ENCODE measurements at places on chromosomes 6 and 20.

- no peak for DNase-seq
These were observed 1.5 kb downstream of the TAF4 start for GRCh38 chr20:62063981-62064769.

DNA sequence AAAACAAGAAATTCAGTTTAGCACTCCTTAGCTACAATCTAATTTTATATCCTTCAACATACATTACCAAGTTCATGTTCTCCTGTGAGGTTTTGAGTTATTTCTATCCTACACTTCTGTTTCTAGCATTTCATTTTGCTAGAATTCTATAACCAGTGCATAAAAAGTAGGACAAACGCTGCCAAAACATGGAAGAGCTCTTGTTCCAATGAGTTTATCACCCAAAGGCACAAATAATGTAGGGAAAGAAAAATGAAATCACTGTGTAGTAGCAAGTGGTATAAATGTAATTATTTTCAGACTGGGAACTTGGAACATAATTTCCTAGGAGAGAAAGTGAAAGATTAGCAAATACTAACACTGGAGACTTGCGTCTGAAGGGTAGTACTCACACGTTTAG, 413.3 kb upstream of the NRSN1 start:
- no peak for DNase-seq

DNA sequence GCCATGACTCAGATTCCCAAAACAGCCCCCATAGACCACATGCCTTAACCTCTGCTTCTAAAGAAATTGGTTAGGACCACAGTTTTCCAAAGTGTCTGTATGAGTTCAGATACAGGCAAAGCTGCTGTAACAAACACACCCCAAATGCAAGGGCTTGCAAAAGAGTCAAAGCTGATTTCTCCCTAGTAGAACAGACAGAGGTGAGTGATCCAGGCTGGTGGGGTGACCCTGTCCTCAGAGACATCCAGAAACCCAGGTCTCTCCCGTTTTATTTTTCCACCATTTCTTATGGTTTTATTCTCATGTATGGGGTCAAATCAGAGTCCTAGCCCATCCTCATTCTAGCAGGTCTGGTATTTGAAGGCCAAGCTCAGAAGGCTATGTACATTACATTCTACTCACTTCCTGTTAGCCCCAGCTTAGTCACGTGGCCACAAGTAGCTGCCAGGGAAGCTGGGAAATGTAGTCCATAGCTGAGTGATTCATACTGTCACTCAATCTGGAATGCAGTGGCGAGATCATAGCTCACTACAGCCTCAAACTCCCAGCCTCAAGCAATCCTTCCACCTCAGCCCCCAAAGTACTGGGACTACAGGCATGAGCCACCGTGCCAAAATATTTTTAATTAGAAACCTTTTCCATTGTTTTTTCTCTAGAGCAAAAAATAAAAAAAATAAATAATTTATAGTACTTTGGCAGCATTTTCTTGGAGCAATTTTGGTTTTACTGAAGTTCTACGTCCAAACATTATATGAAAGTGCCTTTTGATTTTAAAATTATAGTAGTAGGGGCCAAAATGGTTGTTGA, 175.2 kb downstream of the ZMYND8 start:
- no peak for DNase-seq

- no peak for DNase-seq
These were observed 17.8 kb upstream of the HELZ2 start for GRCh38 chr20:63591786-63592355.

GRCh38 chr6:113558966-113559365, 298.2 kb upstream of the MARCKS start:
- DNase-seq: no peak

GRCh38 chr6:34044945-34045595, 100.8 kb downstream of the GRM4 start:
- DNase-seq: no peak

DNA sequence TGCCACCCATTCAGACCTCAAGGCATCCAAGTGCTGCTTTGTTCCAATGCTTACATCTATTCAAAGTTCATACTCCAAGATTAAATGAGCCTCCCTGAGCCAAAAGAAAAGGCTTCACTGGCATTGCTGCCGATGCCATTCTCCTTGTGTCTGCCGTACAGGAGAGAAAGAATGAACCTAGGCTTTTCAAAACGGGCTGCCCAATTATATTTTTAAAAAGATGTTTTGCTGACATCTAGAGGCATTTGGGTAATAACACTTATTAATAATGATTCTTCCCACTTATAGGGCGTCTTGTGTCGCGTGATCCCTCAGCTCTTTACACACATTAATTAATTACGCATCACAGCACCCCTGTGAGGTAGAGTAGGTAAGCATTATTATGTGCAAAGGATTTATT, 545.6 kb downstream of the PKHD1 start:
- no peak for DNase-seq

DNA sequence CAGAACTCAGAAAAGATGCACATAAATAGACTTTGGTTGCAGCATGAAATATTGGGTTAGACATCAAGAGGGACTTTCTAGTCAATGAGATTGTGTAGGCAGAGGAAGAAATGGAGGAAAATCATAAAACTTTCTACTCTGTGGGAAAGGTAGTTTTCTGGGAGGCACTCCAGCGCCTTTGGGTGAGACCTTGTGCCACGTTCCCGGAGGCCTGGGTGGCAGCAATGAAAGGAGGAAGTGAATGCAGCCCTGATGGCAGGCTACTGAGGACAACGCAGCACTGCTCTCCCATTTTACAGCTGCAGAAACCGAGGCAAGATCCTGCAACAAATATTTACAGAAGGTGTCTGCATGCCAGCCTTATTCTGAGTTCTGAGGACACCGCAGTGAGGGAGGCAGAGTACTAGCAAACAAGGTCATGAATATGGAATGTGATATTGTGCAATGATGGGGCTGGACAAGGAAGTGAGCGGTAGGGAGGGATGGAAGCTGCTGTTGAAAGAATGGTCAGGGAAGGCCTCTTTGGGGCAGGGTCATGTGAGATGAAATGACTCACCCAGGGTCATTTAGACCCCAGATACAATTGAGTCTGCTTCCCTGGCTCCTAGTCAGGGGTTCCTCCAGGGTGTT, 159.1 kb downstream of the TFAP2C start:
- DNase-seq: no peak

- no peak for DNase-seq
These were observed 9.0 kb downstream of the CST9 start for GRCh38 chr20:23596579-23597250.

DNA sequence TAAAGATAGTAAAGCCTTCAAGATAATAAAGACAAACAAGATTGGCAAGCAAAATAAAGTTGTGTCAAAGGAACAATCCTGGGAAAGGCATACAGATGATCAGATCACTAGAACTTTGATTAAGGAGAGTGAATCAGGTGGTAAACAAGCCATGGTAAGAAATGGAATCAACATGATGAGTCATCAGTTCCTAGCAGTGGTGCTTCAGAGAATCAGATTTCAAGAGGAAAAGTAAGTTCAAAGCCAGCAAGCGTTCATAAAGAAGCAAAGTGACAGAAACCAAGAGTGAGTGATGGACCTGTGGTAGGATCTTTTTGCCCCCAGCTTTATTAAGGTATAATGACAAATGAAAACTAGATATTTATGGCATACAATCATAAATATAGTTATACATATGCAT, 340.4 kb downstream of the TPBG start:
- no peak for DNase-seq

DNA sequence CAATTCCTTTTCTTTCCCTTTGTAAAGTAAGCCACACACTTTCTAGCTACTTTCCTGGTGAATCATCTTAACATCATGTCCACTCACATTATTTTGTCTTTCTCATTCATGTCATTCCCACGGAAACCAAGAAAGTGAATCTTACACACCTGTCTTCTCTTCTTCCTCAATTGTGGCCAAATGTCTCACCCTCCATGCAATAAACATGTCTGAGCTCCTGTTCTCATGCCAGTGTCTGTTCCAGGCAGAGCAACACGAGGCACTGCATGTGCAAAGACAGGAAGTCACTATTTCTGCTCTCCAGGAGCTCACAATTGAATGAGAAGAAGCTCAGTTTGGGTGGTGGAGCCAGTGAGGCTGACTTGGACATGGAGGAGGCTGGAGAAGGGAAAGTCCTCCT, 29.0 kb upstream of the TMEM244 start:
- no peak for DNase-seq

- no peak for DNase-seq
These were observed 99.7 kb downstream of the IRF4 start for GRCh38 chr6:491233-491632.

DNA sequence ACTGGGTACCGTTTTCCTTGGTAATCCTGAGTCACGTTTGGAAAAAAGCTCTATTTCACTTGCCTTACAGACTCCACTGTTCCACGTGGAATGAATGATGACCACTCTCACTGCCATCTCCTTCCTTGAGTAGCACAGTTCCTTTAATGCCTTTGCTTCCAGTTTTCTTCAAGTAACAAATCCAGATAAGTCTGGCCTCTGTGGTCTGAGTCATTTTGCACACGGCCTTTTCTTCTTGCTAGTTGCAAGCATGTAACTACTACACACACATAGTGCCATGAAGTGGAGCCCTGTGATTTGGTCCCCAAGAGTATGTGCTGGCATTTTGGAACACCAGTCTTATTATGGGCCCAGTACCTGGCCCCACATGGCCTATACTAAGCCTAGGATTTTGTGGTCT, 182.8 kb downstream of the SASH1 start:
- no peak for DNase-seq

GRCh38 chr20:46751856-46752255, 42.4 kb downstream of the SLC2A10 start:
- no peak for DNase-seq

DNA sequence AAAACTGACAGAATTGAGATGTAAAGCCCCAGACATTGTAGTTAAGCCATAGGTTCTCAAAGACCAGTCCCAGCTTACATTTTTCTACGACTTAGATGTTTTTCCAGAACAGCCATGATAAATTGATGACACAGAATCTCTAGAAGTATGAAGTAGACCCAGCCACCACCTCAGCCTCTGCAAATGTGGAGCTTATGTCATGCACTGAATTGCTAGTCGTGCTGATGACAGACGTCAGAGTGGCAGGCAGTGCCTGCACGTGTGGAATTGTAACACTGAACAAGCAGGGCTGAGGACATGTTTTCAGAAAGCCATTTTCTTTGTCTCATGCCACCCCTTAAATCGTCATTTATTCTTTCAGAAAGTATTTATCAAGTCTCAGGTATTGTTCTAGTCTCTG, 72.4 kb upstream of the TMEM181 start:
- no peak for DNase-seq

GRCh38 chr6:108877046-108877751, 29.0 kb downstream of the ARMC2 start:
- DNase-seq: no peak

DNA sequence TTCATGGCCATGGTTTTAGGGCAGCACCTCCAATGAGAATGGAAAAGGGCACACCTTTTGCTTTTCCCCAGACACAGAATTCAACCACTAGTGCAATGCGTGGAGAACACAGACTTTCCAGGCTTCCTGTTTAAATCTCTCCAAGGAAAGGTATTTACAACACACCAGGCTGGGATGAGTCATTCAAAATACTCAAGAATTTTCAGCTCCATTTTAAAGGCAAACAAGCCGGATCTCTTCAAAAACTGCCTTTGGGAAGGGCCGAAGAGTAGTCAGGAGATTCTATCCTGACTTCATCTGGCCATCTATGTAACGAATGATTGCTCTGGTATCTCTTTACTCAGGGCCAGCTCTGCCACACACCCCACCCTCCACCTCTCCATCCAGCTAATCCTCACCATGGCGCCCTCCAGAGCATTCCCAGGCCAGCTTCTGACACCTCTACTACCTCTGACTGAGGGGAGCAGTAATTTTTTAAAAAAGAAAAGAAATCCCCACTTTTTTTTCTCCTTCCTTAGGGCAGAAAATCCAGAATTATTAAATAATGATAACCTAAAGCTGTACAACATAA, 254.6 kb downstream of the LY86 start:
- no peak for DNase-seq

DNA sequence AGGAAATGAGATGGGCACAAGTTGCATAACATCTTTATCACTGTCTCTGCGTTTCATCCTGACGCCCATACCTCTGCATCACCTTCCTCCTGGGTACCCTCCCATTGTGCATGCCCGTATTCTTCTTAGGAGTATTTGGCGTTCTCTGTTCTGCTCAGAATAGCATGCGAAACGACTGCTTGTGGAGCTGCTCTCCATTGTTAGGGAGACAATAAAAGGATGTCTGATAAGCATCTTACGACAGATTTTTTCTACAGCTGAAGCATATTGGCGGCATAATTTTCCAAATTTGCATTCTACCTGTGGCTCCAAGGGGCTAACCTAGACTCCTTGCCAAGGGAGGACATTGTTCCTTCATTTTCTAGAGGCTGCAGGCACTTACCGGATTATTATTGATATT, 118.6 kb downstream of the EDN1 start:
- DNase-seq: no peak

GRCh38 chr6:133740816-133741215, 148.1 kb upstream of the TCF21 start:
- no peak for DNase-seq

GRCh38 chr6:150100745-150101144, 31.8 kb upstream of the ULBP3 start:
- no peak for DNase-seq

- no peak for DNase-seq
These were observed 25.6 kb downstream of the HLA-G start for GRCh38 chr6:29853245-29853644.

DNA sequence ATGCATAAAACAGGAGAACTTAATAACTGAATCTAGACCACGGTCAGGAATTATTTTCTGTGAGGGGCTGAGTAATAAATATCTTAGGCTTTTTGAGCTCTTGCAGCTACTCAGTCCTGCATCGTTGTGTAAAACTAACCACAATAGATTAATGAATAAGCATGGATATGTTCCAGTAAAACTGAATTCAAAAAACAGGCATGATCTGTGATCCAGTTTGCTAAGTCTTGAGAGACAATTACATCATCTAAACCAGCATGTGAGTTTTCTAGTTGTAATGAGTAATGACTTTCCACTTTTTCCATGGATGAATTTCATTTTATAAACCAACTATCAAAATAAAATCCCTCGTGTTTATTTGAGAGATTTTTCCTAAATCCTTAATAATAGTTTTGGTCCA, 336.8 kb downstream of the RFPL4B start:
- no peak for DNase-seq

DNA sequence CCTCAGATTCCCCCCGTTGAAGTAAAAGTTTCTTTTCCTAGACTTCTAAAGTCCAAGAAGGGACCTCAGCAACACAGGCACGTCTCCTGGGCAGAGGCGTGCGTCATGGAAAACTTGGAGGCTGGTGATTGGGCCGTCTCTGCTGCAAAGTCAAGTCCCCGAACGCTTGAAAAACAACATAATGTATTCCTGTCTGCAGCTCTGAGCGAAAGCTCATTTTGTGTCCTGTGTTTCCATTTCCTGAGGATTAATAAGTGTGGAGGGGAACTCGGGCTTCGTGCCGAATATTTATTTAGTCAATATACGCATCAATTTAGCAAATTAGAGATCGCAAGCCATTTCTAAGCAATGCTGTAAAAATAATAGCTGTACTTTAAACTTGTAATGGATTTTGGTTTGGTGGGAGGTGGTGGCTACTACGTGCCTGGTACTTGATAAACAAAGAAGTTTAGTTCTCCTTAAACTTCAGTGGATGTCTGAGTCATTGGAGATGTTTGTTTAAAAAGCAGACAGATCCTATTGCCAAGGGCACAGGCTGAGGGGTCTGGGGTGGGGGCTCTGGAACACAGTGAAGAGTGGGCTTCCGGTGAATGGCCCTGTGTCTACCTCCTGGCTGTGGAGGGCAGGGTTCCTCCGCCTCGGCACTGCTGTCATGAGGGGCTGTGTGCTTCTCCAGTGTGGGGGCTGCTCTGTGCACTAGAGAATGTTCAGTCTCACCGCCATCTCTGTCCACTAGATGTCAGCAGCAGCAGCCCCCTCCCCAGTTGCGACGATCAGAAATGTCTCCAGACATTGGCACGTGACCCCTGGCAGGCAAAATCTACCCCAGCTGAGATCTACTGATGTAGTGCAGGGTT, 21.8 kb downstream of the PCK1 start:
- DNase-seq: no peak
